Esophagus squamous epithelium (tissue), 5 donors: ENCODE measurements at places on chromosomes 1 and 21.

DNA sequence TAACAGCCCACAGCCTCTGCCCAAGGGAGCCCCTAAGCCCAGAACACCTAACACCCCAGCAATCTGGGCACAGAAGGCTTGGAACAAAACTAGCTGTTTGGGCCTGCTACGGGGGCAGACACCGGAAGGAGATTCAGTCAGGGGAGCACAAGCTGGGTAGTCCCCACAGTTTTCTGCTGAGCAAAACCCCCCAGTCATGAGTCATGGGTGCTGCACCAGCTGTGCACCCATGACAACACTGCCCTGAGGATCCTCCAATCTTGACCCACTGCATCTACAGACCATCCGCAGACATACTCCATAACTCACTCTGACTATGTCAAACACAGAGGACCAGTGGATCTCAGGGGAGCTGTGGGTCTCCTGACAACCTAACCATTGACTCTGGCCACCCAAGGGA, 105.1 kb downstream of the LRIG2 start:
- no peak for DNase-seq

DNA sequence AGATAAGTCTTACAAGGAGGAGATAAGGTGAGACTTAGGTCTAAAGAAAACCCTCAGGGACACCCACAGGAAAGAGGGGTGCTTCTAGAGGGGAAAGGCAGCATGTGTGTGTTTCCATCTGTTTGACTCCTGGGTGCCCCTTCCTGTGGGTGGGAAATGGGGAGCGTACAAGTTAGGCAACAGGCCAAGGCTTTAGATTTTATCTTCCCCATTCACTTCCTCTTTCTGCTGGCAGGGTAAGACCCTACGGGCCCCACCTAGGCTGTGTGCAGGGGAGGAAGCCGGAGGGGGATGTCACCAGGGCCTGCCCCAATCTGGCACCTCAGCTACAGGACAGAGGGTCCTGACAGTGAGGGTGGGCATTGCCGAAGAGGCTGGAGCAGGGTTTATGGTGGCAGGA, 2.5 kb upstream of the OLIG1 start:
- no peak for DNase-seq

DNA sequence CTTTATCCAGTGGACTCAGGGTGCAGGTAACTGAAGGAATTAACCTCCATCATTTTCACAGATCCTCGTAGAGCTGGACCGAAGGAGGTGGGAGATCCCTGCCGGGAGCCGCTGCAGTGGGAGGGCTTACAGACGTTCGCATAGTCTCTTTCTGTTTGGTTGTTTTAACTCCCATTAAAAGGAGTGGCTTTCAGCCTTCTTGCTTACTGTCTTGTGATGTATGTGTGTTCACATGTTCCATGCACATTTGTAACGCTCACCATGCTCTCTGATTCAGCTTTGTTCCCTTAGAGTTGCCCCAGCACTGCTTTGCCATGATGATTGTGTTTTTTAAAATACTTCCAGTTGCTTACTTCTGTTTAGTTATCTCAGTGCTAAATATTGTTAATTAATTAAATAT, 85.8 kb downstream of the ADARB1 start:
- DNase-seq = no peak

- DNase-seq = no peak
Observed at GRCh38 chr1:46595127-46595526, 8.9 kb downstream of the MKNK1 start.

DNA sequence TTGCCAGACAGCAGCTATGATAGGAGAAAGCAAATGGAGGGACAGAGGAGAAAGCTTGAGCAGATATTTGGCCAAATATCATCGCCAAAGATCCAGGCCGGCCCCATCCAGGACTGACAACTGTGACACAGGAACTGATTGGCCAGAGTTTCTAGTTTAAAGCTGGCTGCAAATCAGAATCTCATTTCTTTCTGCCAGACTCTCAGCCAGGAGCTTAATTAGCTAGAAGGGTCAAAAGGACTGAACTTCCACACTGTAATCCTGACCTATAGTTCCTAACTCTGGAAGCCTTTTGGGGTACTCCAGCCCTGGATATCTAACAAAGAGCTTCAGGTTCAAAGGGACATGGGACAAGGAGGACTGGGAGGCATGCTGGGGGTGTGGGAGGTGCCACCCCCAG, 106.7 kb upstream of the GNG12 start:
- no peak for DNase-seq

GRCh38 chr1:227741166-227741870, 6.1 kb downstream of the SNAP47 start:
- DNase-seq = no peak

DNA sequence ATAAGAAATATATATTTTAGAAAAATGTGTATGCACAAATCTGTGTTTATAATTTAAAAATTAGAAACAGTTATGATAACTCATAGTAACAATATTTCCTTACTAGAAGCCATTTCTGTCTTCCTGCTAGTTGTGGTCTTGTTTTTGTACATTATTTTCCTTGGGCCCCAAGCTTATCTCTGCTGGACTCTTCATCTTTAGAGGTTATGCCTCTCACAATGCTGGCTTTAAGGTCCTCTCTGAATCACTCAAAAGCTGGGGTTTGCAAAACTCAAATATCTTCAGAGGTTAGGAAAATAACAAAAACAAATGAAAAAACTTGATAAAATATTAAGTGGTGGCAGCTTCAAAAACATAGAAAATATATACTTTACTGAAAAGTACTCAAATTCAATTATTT, 133.8 kb downstream of the PTPRC start:
- no peak for DNase-seq

GRCh38 chr21:33157303-33157702, 72.4 kb upstream of the IFNAR2 start:
- DNase-seq = no peak
